ENCODE measurements at places on chromosomes 4 and X.
A peak's percentile ranks its signal among the peaks of the same experiment; 100 is the strongest.

DNA sequence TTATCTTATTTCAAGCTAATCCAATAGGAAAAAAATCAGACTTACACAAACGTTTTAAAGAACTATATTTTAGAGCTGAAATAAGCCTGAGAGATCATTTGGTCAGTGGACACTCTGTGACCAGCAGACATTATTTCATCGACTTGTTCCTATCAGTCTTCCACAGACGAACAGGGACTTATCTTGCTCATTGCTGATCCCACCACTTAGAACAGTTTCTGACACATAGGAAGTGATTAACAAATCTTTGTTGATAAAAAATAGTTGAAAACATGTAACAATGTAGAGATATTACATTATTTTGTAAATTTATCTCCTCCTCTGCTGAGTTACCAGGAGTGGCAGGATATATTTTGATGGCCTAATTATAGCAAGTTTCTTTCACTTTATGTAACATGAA lies 65.8 kb downstream of the TAPT1 start:
- no peak overlapping the region for H3K4me3 ChIP-seq
- peaks cover 20% of the 10 kb centered on the region for H3K4me1 ChIP-seq
- H3K27me3 ChIP-seq, result no peaks in the 10 kb centered on the region
- H3K36me3 ChIP-seq, result peaks cover 52% of the 10 kb centered on the region

- H3K27ac ChIP-seq, result no peak overlapping the region
- no peak overlapping the region for H3K4me3 ChIP-seq
- H3K27me3 ChIP-seq, result no peaks in the 10 kb centered on the region
- H3K36me3 ChIP-seq, result no peaks in the 10 kb centered on the region
- DNase-seq, result no peak
- H3K4me1 ChIP-seq, result no peaks in the 10 kb centered on the region
These were observed 6.8 kb upstream of the ACSL4 start for GRCh38 chrX:109739625-109740432.

DNA sequence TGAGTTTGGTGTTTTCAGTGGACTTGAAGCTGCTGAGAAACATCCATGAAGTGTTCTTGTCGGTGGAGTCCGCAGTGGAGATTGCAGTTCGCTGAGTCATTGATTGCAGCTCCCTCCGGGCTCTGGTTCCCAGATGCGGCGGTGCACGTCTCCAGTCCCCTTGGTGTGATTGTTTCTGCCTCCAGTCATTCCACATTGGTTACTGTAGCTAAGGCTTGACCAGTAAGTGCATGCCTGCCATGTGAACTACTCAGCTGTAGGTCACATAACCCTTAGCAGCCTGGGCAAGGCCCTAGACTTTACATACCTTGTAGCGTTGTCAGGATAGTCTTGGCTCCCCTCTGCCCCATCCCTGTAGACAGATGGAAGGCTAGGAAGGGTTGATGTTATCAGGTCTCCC lies 53.8 kb upstream of the CLCN4 start:
- peaks cover 51% of the 10 kb centered on the region for H3K4me1 ChIP-seq
- H3K27ac ChIP-seq, result peak overlapping the region; percentile 27
- no peak overlapping the region for H3K4me3 ChIP-seq
- DNase-seq, result no peak
- no peaks in the 10 kb centered on the region for H3K36me3 ChIP-seq

DNA sequence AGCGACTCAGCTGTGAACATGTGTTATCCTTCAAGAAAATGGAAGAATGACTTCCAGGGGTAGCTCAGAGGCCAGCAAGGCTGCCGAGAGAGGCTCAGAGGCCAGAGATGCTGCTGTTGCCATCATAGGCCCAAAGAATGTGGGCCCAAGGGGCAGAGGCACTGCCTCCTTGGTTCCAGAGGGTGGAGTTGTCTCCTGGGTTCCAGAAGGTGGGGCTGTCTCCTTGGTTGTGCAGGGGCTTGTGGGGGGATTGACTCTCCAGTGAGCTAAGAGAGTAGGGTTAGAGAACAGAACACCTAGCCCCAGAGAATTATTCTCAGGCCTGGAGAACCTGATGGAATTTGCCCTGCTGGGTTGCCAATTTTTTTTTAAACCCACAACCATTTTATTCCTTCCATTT lies 62.6 kb downstream of the DGKK start:
- no peak overlapping the region for H3K4me3 ChIP-seq
- H3K4me1 ChIP-seq, result no peaks in the 10 kb centered on the region
- H3K27me3 ChIP-seq, result no peaks in the 10 kb centered on the region
- no peak overlapping the region for H3K27ac ChIP-seq
- H3K36me3 ChIP-seq, result no peaks in the 10 kb centered on the region

GRCh38 chr4:80136270-80136669 lies 61.0 kb upstream of the PRDM8 start:
- H3K27me3 ChIP-seq, result no peaks in the 10 kb centered on the region
- no peaks in the 10 kb centered on the region for H3K36me3 ChIP-seq
- no peak for DNase-seq
- H3K27ac ChIP-seq, result no peak overlapping the region
- no peaks in the 10 kb centered on the region for H3K4me1 ChIP-seq
